ENCODE measurements at places on chromosomes 16 and 17. TPM values are rescaled to one million over a fixed set of nuclear protein-coding genes. Genes with fewer than 3 reads are reported as not detected.

DNA sequence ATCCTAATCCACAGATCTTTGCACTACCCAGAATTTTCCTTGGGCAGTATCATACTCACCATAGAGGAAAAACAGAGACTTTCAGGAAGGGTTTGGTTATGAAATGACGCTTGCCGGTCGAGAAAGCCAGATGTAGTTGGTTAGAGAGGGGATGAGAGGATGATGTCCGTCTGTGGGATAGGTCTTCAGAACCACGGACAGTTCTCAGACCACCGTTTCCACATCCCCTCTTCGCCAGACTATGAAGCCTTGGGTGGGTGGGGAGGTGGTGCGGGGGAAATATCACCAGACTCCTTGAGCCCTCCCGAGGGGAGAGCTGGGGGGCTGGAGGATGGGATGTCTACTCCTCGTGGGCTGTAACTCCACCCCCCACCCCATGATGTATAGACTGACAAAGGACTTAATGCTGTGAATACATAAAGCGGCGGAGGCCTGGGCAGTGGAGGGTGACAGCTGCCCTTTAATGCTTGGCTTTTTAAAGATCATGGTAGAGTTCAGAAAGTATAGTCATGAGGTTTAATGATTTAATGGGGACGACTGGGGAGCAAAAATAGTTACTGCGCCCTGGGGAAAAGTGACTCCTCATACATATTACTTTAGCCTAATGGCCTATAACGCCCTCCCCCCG is 96.6 kb downstream of the MRM1 start:
- no peak for DNase-seq

DNA sequence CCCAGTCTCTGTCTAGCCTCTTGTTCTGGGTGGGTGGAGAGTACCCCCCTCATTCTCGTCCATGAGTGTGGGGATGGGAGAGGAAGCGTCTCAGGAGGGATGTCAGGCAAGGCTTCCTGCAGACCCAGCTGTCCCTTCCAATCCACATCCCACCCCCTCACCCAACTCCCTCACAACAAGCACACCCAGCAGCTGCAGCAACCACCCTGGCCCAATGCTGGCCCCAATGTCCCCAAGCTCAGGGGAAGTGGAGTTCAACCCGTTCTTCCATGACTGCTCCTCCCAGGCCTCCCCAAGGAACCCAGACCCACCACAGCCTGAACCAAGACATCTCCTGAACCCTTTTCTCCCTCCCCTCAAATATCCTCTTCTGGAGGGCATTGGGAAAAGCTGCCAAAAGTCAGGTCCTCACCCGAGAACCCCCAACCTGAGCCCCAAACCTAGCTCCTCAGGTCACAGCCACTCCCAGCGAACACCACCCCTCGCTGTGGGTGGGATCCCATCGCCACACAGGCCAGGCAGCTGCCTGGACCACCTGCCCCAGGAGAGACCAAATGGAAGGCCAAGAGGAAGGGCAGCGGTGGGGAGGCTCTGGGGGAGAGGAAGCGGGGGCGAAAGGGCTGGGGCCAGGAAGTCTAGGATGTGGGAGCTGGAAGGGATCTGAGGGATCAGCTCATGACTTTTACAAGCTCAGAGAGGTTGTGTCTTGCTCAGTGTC is 47.6 kb downstream of the FZD2 start:
- DNase-seq, result no peak

GRCh38 chr17:48809182-48809581 is 7.8 kb downstream of the TTLL6 start:
- no peak for DNase-seq

DNA sequence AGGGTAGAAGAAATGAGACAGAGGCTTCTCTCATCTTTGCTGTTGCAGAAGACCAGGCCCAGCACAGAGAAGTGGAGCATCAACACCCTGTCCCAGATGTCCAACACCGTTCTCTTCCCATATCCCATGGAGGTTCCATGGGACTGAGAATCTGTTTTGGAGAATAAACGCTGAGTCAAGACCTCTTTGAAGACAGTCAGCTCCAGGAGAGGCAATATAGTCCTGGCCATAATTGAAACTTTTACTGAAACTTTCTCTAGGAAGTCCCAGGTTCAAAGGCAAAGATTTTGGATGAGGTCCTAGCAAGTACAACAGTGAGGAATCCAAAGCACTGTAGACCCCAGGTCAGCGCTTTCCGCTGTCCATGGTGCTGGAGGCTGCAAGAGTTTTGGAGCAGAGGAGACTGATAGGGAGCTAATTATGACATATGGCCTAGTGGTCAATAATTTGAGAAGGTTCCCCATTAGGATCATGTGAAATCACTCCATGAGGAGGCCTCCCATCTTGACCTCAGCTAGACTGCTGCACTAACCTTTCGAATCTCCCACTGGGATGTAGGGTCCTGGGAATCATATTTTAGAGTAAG is 36.0 kb downstream of the OSBPL7 start:
- DNase-seq, result no peak

DNA sequence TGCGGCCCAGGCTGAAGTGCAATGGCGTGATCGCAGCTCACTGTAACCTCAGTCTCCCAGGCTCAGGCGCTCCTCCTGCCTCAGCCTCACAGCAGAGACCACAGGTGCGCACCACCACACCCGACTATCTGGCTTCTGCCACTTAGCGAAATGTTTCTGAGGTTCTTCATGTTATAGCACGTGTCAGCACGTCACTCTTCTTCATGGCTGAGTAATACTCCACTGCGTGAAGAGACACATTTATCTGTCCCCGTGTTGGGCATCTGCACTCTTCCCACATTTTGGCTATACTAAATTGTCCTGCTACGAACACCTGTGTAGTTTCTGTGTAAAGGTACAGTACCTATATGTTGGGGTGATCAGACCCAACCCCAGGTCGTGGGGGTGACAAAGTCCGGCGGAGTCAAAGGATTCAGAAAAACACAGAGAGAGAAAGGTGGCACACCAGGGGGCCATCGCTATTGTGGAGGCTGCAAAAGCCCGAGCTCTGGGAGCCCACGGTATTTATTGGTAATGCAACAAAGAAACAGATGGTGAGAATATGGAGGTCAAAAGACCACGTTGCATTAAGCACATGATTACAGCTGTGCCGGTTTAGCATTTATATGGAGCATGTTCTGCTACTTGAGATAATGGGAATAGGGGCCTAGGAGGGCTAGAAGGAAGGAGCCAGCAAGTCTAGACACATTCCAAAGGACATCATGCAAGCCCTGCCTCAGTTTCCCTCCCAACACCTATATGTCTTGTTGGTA is 851 bp upstream of the DPEP1 start:
- no peak for DNase-seq

- no peak for DNase-seq
These were observed at the start of gene USP6 for GRCh38 chr17:5115673-5116651. Gene USP6 (plus strand): TSS chr17:5116032. CDS start chr17:5130368, 14,336 bp downstream.

GRCh38 chr16:70662991-70663523 is 16.7 kb downstream of the IL34 start:
- no peak for DNase-seq

- no peak for DNase-seq
These were observed 509.6 kb downstream of the CDH13 start for GRCh38 chr16:83136419-83136818.

GRCh38 chr16:86956437-86956836 is 360.8 kb downstream of the C16orf95 start:
- no peak for DNase-seq

DNA sequence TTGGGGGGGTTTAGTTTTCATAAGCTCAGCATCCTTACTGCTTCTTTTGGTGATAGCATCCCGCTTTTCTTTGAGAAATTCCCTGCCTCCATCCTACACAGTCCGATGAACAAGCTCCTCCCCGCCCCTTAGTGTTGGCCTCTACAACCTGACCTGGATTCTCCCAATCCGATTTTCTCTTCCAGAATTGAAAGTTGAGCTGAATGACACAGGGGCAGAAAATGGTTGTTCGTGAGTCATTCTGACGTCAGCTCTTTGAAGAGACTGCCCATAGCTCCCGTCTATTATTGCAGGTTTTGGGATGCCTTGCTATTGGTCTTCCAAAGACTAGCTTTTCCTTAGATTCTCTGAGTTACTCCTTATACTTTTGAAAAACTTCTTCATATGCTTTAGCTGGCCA is 279.7 kb downstream of the SLC39A11 start:
- no peak for DNase-seq

- no peak for DNase-seq
These were observed at the start of gene TMED6 for GRCh38 chr16:69351309-69352027. Gene TMED6 (minus strand): TSS chr16:69351786. CDS start chr16:69351753, 33 bp downstream.

DNA sequence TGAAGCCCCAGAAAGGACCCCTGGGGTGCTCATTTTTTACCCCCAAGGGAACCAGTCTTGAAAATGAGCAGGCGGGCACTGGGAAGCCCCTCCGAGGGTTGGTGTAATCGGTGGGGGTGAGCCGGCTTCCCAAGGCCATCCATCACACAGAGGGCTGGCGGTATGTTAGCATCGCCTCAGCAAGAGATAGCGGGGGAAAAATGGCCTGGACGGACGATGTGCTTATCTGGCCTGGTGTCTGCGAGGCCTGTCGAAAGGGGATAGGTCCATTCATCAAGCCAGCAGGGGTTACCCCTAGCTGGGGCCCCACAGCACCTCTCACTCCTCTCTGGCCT is 188.9 kb downstream of the IRF8 start:
- DNase-seq, result no peak

- no peak for DNase-seq
These were observed 18.7 kb upstream of the RFFL start for GRCh38 chr17:35082073-35082657.

GRCh38 chr17:66450008-66450851 is 147.8 kb downstream of the PRKCA start:
- DNase-seq, result no peak

DNA sequence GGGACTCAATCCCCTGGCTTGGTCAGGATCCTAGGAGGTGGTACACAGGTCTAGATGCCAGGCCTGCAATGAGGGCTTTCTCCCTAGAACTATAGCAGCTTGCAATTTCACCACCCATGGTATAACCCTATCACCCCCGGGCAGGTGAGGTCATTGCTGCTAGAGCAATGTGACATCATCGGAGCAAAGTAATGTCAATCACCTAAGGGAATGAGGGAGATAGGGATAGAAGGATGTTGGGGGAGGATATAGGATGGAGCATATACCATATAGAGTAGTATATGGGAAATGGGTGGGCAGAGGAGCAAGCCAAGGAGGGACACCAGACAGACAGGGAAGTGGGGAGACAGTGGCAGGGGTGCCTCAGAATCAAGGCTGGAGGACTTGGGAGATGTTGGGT is 3.3 kb downstream of the KCNH4 start:
- DNase-seq, result no peak

DNA sequence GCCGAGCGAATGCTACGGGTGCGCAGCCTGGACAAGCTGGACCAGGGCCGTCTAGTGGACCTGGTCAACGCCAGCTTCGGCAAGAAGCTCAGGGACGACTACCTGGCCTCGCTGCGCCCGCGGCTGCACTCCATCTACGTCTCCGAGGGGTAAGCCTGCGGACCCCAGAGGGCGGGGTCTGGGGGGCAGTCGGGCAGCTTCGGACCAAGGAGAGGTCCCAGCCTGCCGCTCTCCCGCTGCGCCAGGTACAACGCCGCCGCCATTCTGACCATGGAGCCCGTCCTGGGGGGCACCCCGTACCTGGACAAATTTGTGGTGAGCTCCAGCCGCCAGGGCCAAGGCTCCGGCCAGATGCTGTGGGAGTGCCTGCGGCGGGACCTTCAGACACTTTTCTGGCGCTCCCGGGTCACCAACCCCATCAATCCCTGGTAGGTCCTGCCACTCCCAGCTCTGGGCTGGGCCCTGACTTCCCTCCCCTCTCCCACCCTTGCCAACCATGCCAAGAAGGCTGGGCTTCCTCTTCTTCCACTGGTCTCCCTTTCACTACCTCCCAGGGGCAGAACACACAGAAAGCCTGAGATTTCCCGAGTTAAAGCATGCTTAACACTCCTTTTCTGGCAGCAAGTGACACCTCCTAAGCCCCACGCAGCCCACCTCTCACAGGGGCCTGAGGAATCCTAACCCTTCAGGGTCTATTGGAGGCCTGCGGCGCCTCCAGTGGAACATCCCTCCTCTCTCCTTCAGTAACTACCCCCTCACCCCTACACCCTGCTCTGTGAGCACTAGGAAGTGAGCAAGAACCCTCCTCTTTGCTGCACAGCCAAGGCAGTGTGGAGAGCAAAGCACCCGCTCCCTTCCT is 3.2 kb downstream of the NAGS start:
- DNase-seq, result no peak

DNA sequence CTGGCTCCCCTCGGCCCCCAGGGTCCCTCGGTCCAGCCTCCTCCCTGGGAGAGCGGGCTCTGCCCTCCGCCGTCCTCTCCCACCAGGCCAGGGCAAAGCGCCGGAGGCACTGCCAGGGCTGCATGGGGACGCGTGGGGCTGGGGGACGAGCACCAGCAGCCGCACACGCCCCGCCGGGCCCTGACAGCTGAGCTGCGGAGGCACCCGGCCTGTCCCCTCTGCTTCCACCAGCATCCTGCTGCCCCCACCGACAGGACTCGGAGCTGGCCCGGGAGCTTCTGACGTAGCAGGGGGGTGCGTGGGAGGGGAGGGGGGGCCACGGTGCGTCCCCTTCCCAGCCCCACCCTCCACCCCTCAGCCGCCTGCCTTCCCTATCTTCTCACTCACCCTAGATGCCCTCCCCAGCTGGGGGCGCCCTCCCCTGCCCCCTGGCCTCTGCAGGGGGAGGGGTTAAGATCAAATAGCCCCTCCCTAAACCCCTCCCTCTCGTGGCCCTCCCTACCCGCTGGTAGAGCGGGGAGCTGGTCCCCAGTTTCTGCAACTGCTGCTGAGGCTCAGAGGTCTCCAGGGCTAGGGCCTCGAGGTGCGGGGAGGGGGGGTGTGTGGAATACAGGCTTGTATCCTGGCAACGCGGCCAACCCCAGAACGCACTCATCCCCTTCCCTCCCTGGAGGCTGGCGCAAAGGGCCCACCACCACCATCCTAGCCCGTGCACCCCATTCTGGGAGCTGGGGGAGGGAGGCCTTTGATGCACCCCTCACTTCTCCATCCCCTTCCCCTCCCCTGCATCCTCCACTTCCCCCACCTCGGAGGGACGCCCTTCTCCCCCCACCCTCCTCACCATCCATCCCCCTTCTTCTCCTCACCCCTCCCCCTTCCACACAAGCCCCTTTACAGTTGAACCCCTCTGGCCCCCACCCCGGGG is 1.0 kb downstream of the SRCIN1 start:
- DNase-seq, result no peak

The P2RX5 gene
- 1.5 TPM for total RNA-seq

The ENO3 gene
- 1.7 TPM for total RNA-seq

The NPIPB2 gene
- total RNA-seq, result 12.3 TPM

The CTRB2 gene
- total RNA-seq, result not detected

The MYH11 gene
- total RNA-seq, result 15,030 TPM

The SOST gene
- total RNA-seq, result not detected

The NOS2 gene
- total RNA-seq, result 0.69 TPM

The UNC45B gene
- total RNA-seq, result 0.06 TPM

The CDRT15 gene
- total RNA-seq, result not detected

The MEIOC gene
- total RNA-seq, result not detected

The NAGS gene
- 3.4 TPM for total RNA-seq
